ENCODE measurements at places on chromosomes 5 and 9. TPM values are rescaled to one million over a fixed set of nuclear protein-coding genes. Genes with fewer than 3 reads are reported as not detected.
A peak's percentile ranks its signal among the peaks of the same experiment; 100 is the strongest.

FOXD4L5 gene
- total RNA-seq: 0.21 TPM

SETD9 gene
- total RNA-seq: 8.0 TPM

GHR gene
- total RNA-seq: 0.32 TPM

EPB41L4B gene
- total RNA-seq: 0.28 TPM

TAF11L10 gene
- not detected for total RNA-seq

SLC1A3 gene
- total RNA-seq: 3.4 TPM

CCIN gene
- total RNA-seq: not detected

TAF1L gene
- not detected for total RNA-seq

DNA sequence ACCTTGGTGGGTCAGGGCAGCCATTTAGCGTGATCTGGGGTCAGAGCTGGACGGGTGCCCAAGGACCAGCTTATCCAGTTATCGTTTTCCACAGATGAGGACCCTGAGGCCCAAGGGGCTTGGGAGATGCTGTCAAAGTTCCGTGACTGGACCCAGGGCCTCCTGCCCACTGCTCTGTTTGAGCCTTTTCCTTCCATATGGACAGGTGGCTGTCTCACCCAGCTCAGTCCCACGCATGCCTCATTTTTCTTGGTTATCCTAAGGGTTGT, 56.5 kb downstream of the TRIP13 start:
- DNase-seq: no peak
- no peak overlapping the region for H3K27ac ChIP-seq
- H3K4me3 ChIP-seq: no peak overlapping the region
- H3K36me3 ChIP-seq: no peaks in the 10 kb centered on the region
- H3K4me1 ChIP-seq: no peaks in the 10 kb centered on the region
- peaks cover 5% of the 10 kb centered on the region for H3K27me3 ChIP-seq

- no peak overlapping the region for H3K27ac ChIP-seq
- no peaks in the 10 kb centered on the region for H3K27me3 ChIP-seq
- no peaks in the 10 kb centered on the region for H3K4me1 ChIP-seq
Measured at GRCh38 chr9:69131682-69132081, 42.4 kb upstream of the TJP2 start.

DNA sequence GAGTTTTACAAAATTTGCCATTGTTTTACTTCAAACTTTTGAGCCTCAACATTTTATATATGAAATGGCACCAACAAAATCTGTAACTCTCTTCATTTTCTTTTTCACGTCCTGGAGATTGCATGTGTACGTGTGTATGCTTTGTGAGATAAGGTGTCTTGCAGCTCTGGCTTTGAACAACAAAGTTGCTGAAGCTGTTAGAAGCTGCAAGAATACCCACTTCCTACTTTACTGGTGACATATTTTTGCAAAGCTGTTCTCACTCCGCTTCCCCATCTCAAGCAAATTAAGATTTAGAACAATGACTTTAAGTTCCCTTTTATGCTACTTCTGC, 41.8 kb downstream of the FYB1 start:
- DNase-seq: peak; percentile 21
- H3K4me3 ChIP-seq: no peak overlapping the region
- H3K4me1 ChIP-seq: peaks cover 4% of the 10 kb centered on the region
- H3K36me3 ChIP-seq: no peaks in the 10 kb centered on the region

DNA sequence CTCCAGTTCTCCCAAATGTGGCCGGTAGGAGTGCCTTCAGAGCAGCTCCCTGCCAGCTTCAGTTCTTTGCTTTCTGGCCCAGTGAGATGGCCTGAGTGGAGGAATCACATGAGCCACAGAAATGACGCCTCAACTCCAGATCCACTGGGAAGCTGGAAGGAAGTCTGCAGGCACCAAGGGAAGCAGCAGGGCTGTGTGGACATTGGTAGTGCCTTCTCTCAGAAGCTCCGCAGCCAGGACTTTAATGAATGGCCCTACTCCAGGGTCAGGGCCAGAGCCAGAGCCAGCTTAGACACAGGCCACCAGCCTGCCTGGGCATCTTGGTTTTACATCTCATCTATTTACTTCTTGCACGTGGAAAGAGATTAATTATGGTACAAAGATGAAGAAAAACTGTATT, 12.0 kb upstream of the PSMB7 start:
- no peaks in the 10 kb centered on the region for H3K27me3 ChIP-seq
- DNase-seq: no peak
- H3K4me1 ChIP-seq: no peaks in the 10 kb centered on the region

- no peaks in the 10 kb centered on the region for H3K27me3 ChIP-seq
- no peak for DNase-seq
- H3K4me3 ChIP-seq: no peak overlapping the region
Measured at GRCh38 chr5:122649080-122649479, 125.8 kb upstream of the SNX2 start.

DNA sequence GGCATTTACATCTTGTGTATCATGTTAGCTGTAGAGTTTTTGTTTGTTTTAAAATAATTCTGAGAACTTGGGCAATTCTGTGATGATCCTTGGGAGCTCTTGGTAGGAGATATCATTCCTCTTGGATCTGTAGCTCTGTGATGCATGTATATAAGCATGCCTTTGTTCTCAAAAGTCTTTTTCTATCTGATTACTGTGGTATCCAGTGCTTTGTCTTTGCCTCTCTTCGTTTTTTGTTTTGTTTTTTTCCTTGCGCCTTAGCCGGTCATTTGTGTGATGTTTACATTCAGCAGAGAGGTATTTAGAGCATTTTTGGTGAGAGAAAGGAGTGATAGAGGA, 110.0 kb downstream of the PAM start:
- H3K27ac ChIP-seq: no peak overlapping the region
- H3K4me3 ChIP-seq: peak overlapping the region; percentile 64
- no peaks in the 10 kb centered on the region for H3K27me3 ChIP-seq
- no peak for DNase-seq
- H3K36me3 ChIP-seq: no peaks in the 10 kb centered on the region

DNA sequence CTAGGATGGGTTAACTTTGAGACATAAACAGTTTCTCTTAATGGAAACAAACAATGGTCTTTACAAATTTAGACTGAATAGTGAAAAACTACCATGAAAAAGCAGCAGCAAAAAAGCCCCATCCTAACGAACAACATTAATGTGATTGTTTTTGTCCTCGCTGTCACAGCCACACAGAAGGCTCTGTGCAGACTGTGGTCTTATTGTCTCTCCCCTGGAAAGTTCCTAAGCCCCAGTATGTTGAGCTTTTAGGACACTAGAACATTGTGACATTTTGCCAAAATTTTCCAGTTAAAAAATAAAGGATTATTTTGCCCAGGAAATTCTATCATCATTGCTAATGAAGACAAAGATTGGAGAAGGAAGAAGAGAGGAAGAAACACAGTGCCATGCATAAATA, 12.6 kb upstream of the SOWAHA start:
- no peak overlapping the region for H3K27ac ChIP-seq
- no peak for DNase-seq
- no peaks in the 10 kb centered on the region for H3K4me1 ChIP-seq
- H3K36me3 ChIP-seq: no peaks in the 10 kb centered on the region
- H3K4me3 ChIP-seq: no peak overlapping the region

- H3K27ac ChIP-seq: no peak overlapping the region
- no peaks in the 10 kb centered on the region for H3K4me1 ChIP-seq
- H3K36me3 ChIP-seq: no peaks in the 10 kb centered on the region
- H3K27me3 ChIP-seq: no peaks in the 10 kb centered on the region
- no peak for DNase-seq
Measured at GRCh38 chr5:67301285-67301903, 104.8 kb upstream of the CD180 start.

- no peaks in the 10 kb centered on the region for H3K36me3 ChIP-seq
- no peak for DNase-seq
- no peak overlapping the region for H3K27ac ChIP-seq
- H3K4me1 ChIP-seq: 0 out of 2 replicates have a peak, but pooled peaks cover under 1% of the 10 kb centered on the region
- H3K27me3 ChIP-seq: no peaks in the 10 kb centered on the region
Measured at GRCh38 chr5:153900703-153901395, 137.9 kb downstream of the FAM114A2 start.

GRCh38 chr9:136666372-136667213, 3.9 kb downstream of the EGFL7 start:
- H3K36me3 ChIP-seq: no peaks in the 10 kb centered on the region
- peaks cover 7% of the 10 kb centered on the region for H3K27me3 ChIP-seq
- H3K27ac ChIP-seq: no peak overlapping the region
- H3K4me3 ChIP-seq: no peak overlapping the region
- DNase-seq: no peak

- no peaks in the 10 kb centered on the region for H3K27me3 ChIP-seq
- no peak overlapping the region for H3K27ac ChIP-seq
- no peak for DNase-seq
- H3K36me3 ChIP-seq: no peaks in the 10 kb centered on the region
- no peak overlapping the region for H3K4me3 ChIP-seq
- no peaks in the 10 kb centered on the region for H3K4me1 ChIP-seq
Measured at GRCh38 chr9:27276193-27277030, 20.5 kb downstream of the EQTN start.

DNA sequence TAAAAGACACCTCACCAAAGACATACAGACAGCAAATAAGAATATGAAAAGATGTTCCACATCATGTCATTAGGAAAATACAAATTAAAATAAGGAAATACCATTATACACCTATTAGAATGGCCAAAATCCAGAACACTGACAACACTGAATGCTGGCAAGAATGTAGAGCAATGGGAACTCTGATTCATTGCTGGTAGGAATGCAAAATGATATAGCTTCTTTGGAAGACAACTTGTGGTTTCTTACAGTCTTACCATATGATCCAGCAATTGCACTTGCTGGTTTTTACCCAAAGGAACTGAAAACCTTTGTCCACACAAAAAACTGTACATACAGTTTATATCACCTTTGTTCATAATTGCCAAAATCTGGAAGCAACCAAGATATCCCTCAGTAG, 6.5 kb downstream of the TMEM161B start:
- H3K4me1 ChIP-seq: 0 out of 2 replicates have a peak, but pooled peaks cover 2% of the 10 kb centered on the region

GRCh38 chr9:121445986-121446385, 53.7 kb downstream of the GGTA1 start:
- H3K4me3 ChIP-seq: no peak overlapping the region
- DNase-seq: no peak
- H3K27me3 ChIP-seq: no peaks in the 10 kb centered on the region
- no peaks in the 10 kb centered on the region for H3K36me3 ChIP-seq
- H3K27ac ChIP-seq: no peak overlapping the region
- no peaks in the 10 kb centered on the region for H3K4me1 ChIP-seq

DNA sequence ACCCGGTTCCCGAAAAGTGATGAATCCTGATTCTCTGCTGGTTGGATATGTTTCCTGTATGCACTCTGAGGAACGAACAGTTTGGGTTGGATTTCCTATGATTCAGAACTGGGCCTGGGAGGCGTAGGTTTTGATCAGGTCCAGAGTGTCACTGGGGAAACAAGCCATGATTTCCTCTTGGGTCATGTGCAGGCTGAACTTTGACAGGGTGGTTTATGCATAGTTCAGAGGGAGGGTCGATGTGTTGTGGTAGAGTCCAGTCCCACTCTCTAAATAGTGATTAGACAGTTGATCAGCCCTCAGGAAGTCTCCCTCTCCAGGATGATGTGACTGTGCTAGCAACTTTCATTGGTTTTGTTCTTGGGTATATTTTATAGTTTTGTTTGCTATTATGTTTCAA, 17.4 kb downstream of the ATG10 start:
- no peak for DNase-seq
- H3K4me3 ChIP-seq: no peak overlapping the region
- H3K36me3 ChIP-seq: no peaks in the 10 kb centered on the region
- H3K4me1 ChIP-seq: no peaks in the 10 kb centered on the region
- no peak overlapping the region for H3K27ac ChIP-seq

Data from GM12878 (cell line).